ENCODE measurements at places on chromosomes 6 and 20.

DNA sequence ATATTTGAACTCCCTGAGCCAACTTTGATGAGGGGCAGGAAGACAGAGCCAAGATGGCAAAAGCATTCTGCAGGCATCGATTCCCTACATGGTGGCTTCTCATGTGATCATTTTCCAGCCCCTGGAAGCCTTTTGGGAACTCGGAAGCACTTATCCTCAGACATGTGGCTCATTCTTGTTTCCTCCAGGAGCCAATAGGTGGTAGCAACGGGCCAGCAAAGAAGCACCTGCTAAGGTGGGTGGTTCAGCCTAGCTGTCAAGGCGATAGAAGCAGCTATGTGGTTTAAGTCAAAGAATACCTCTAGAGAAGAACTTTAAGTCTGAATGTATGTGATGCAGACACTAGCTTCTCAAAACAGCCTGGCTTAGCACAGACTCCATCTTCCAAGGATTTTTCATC, 64.9 kb upstream of the PAX1 start:
- no peaks in the 10 kb centered on the region for H3K27me3 ChIP-seq
- no peaks in the 10 kb centered on the region for H3K36me3 ChIP-seq
- no peaks in the 10 kb centered on the region for H3K4me1 ChIP-seq
- no peak overlapping the region for H3K27ac ChIP-seq

DNA sequence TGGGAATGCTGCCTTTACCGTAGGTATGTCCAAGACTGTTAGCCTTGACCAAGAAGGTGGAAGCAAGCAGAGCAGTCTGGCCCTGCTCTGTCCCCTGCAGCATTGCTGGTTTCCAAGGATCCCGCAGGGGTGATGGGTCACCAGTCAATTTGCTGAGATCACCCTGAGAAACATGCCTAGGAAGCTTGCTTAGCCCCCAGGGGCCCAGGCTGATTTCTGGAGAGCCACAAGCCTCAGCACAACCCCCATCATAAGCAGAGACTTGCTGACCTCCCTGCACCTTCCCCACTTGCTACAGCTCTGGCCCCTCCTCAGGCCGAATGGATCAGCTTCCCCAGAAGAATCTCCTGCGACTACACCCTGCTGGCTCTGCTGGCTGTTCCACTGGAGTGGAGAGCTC, 21.5 kb downstream of the ARHGAP40 start:
- no peak for DNase-seq
- no peaks in the 10 kb centered on the region for H3K4me1 ChIP-seq
- no peak overlapping the region for H3K4me3 ChIP-seq
- peaks cover 18% of the 10 kb centered on the region for H3K27me3 ChIP-seq

DNA sequence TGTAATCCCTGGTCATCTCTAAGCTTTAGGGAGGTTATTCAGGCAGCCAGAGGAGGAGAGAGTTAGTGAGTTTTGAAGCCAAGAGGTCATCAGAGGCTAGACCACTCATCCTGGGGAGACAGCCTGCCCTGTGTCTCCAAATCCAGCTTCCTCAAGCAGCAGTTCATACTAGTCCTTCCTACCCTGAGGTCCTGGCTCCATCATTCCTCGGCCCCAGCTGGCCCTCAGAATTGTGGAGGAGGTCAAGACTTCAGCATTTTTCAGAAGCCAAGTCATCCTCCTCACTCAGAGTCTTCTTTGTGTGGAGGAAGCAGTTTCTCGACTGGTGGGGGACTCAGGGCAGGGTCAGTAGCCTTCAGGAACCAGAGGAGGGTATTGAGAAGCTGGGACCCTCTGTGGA, 12.4 kb upstream of the KIAA1755 start:
- H3K36me3 ChIP-seq: no peaks in the 10 kb centered on the region
- no peaks in the 10 kb centered on the region for H3K27me3 ChIP-seq
- H3K4me3 ChIP-seq: no peak overlapping the region
- no peak overlapping the region for H3K27ac ChIP-seq
- no peak for DNase-seq

DNA sequence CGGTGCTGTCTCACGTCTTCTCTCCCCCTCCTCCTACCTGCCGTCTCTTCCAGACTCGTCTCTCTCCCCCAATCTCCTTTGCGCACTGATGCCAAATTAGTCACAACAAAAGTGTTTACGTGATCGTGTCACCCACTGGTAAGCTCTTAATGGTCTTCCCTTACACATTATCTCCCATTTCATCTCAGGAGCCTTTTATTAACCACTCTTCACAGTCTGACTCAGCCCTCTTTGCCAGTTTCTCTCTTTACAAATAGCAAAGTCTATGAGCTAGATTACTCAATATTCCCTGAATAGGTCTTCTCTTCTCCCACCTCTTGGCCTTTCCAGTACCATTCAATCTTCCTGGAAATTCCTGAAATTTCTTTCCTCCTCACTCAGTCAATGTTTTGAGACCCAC, 247.0 kb downstream of the ESR1 start:
- no peaks in the 10 kb centered on the region for H3K27me3 ChIP-seq
- H3K36me3 ChIP-seq: no peaks in the 10 kb centered on the region
- no peak overlapping the region for H3K27ac ChIP-seq
- H3K4me3 ChIP-seq: no peak overlapping the region
- no peak for DNase-seq

- peaks cover 72% of the 10 kb centered on the region for H3K4me1 ChIP-seq
- no peak for DNase-seq
- peak overlapping the region; percentile 86 for H3K27ac ChIP-seq
- H3K27me3 ChIP-seq: no peaks in the 10 kb centered on the region
- peak overlapping the region; percentile 21 for H3K4me3 ChIP-seq
- H3K36me3 ChIP-seq: no peaks in the 10 kb centered on the region
Observed at GRCh38 chr20:63855363-63856097, 5.8 kb upstream of the ABHD16B start.

DNA sequence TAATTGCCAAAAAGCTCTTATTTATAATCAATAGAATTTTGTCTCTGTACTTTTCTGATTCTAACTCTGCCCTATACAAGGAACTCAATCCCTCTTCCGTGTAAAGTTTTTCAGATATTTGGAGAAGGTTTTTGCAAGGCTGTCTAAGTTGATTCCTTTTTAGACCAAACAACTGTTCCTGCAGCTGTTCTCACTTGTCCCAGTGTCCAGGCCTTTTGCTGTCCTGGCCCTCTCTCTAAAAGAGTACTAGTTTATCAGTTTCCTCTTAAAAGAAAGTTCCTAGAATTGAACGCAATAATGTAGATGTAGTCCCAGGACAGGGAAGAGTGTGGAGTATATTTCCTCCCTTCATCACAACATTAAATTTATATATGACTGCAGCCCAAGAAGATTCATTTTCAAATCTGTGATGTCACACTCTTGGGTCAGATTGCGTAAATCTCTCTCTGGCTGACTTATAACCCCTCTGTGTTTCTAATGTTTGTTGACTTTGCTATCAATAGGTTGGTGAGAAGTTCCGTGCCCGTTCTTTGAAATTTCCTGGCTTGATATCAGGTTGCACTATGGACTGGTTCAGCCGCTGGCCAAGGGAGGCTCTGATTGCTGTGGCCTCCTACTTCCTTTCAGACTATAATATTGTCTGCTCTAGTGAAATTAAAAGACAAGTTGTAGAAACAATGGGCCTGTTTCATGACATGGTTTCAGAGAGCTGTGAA, 139.4 kb upstream of the GLP1R start:
- H3K4me1 ChIP-seq: peaks cover 4% of the 10 kb centered on the region
- no peak overlapping the region for H3K4me3 ChIP-seq
- no peaks in the 10 kb centered on the region for H3K36me3 ChIP-seq
- no peaks in the 10 kb centered on the region for H3K27me3 ChIP-seq
- peak; percentile 59 for DNase-seq

- H3K4me3 ChIP-seq: no peak overlapping the region
- H3K27me3 ChIP-seq: no peaks in the 10 kb centered on the region
- peak; percentile 18 for DNase-seq
Observed at GRCh38 chr6:21634582-21634981, 41.0 kb downstream of the SOX4 start.

GRCh38 chr20:11001764-11002540, 328.2 kb upstream of the JAG1 start:
- H3K27ac ChIP-seq: no peak overlapping the region
- H3K4me3 ChIP-seq: no peak overlapping the region
- H3K36me3 ChIP-seq: no peaks in the 10 kb centered on the region
- H3K27me3 ChIP-seq: no peaks in the 10 kb centered on the region
- peaks cover 6% of the 10 kb centered on the region for H3K4me1 ChIP-seq

GRCh38 chr6:51098791-51099190, 280.1 kb downstream of the TFAP2B start:
- DNase-seq: no peak
- H3K36me3 ChIP-seq: no peaks in the 10 kb centered on the region
- no peak overlapping the region for H3K27ac ChIP-seq
- no peaks in the 10 kb centered on the region for H3K27me3 ChIP-seq
- H3K4me3 ChIP-seq: no peak overlapping the region

DNA sequence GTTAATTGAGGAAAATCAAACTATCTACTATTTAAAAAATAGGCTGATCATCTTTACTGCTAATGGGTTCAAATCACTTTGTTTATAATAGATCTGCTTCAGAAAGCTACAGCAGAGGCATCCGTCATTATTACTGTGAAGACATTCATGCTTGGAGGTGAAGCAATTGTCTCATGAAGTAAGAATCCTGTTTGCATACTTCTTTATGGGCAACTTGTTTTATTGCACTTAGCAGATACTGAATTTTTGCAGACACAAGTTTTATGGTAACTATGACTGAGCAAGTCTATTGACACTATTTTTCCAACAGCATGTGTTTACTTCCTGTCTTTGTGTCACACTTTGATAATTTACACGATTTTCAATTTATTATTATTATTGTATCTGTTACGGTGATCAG, 573.9 kb downstream of the RFPL4B start:
- no peaks in the 10 kb centered on the region for H3K27me3 ChIP-seq
- no peak overlapping the region for H3K27ac ChIP-seq
- H3K4me1 ChIP-seq: no peaks in the 10 kb centered on the region
- H3K4me3 ChIP-seq: no peak overlapping the region

DNA sequence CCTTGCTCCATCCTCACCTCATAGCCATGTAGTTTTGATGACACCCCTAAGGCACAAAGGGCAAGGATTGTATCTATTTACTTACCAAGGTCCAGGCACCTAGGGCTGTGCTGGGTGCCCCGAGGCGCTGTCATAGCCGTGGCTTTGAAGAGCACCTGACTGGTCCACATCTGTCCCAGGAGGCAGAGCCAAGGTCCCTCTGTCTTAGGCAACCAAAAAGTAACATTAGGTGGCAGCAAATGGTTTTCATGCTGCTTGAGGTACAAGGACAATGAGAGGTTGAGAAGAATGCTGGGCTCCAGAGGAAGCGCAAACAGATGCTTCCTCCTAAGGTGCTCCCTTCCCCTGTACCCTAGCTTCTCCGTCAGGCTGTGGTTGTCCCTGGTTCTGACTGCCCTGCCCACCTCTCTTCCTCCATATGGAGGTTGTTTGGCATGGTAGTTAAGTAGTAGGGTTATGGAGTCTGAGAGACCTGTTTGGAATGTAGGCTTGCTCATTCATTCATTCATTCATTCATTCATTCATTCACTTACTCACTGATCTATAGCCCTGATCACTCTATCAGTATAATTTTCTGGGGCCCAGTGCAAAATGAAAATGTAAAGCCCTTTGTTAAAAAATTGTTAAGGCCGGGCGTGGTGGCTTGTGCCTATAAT, 3.0 kb upstream of the UQCC2 start:
- H3K4me1 ChIP-seq: peaks cover 30% of the 10 kb centered on the region
- H3K27me3 ChIP-seq: no peaks in the 10 kb centered on the region

DNA sequence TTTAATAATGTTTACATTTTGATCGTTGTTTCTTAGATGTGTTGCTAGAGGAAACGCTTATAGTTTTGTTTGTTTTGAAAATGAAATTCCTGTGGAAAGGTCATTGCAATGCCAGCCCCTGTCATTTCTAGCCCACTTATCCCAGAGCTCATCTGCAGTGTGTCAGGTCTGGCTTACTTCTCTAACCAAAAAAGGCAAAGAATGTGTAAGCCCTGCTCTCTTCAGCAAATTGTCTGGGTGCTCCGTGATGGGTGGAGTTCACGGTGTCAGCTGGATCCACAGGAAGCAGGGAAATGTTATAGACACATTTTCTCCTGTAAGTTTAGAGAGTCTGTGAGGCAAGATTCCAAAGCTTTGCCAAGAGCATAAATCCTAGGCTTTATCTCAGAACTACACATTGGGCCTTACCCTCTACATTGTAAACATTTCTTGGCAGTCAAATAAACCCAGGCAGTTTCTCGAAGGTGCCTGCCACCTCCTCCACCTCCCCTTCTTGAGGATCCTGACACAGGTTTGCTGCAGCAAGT, 50.9 kb downstream of the RPRD1B start:
- peaks cover 44% of the 10 kb centered on the region for H3K36me3 ChIP-seq
- no peak overlapping the region for H3K4me3 ChIP-seq
- no peak overlapping the region for H3K27ac ChIP-seq
- H3K4me1 ChIP-seq: peaks cover 17% of the 10 kb centered on the region
- H3K27me3 ChIP-seq: no peaks in the 10 kb centered on the region

DNA sequence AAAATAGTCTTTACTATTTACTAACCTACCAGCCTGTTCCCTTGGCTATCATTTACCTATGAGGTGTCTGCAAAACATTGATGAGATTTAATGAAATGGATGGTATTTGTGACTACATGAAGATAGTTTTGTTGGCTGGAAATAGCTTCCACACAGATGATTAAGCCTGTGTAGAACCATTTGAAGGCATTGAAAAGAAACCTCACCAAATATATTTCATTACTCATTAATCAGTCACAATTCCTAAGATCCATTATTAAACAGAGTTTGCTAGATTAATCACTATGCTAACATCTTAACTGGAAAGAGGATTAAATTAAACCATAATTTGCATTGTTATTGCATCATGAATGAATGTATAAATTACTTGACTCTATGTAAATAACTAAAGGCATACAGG, 560.3 kb downstream of the BMP2 start:
- no peaks in the 10 kb centered on the region for H3K36me3 ChIP-seq
- no peak overlapping the region for H3K27ac ChIP-seq
- no peak for DNase-seq
- H3K4me3 ChIP-seq: no peak overlapping the region
- H3K4me1 ChIP-seq: no peaks in the 10 kb centered on the region

DNA sequence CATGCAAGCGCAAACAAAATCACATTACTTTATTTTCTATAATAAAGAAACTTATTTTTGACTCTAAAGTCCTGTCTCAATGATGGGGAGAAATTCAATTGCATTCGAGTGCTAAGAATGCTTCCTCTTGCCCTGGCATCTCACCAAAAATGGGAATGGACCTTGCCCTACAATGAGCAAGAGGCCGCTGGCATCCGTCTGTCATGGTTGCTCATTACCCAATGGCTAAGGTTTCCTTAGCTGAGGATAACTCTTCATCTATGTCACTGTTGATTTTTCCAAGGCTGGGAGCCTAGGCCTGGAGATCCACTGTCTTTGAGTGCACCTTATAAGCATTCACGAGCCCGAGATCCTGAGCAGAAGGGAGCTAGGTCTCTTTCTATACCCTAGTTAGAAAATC, 471.3 kb upstream of the NRSN1 start:
- H3K27ac ChIP-seq: no peak overlapping the region
- H3K27me3 ChIP-seq: no peaks in the 10 kb centered on the region
- no peak for DNase-seq
- no peaks in the 10 kb centered on the region for H3K36me3 ChIP-seq
- peaks cover 2% of the 10 kb centered on the region for H3K4me1 ChIP-seq
- H3K4me3 ChIP-seq: no peak overlapping the region

GRCh38 chr6:12474167-12475140, 184.3 kb downstream of the EDN1 start:
- H3K27me3 ChIP-seq: no peaks in the 10 kb centered on the region
- H3K27ac ChIP-seq: no peak overlapping the region
- no peaks in the 10 kb centered on the region for H3K36me3 ChIP-seq
- H3K4me3 ChIP-seq: no peak overlapping the region
- H3K4me1 ChIP-seq: no peaks in the 10 kb centered on the region
- no peak for DNase-seq

GRCh38 chr6:21808045-21808470, 214.5 kb downstream of the SOX4 start:
- H3K27me3 ChIP-seq: no peaks in the 10 kb centered on the region
- no peaks in the 10 kb centered on the region for H3K36me3 ChIP-seq

Measured in muscle of leg (tissue), 16 donors.